ENCODE measurements at places on chromosomes 13 and 19.

- peak overlapping the region; percentile 52 for H3K4me3 ChIP-seq
- H3K27ac ChIP-seq, result no peak overlapping the region
- H3K36me3 ChIP-seq, result peaks cover 23% of the 10 kb centered on the region
These were observed 11.0 kb downstream of the FUZ start for GRCh38 chr19:49801966-49802661.

GRCh38 chr13:113665597-113666328, 1.3 kb upstream of the GRK1 start:
- no peak overlapping the region for H3K4me3 ChIP-seq
- H3K36me3 ChIP-seq, result no peaks in the 10 kb centered on the region
- no peaks in the 10 kb centered on the region for H3K27me3 ChIP-seq
- peaks cover 2% of the 10 kb centered on the region for H3K4me1 ChIP-seq

- no peak for DNase-seq
- H3K27ac ChIP-seq, result no peak overlapping the region
- no peaks in the 10 kb centered on the region for H3K4me1 ChIP-seq
- H3K27me3 ChIP-seq, result no peaks in the 10 kb centered on the region
- no peak overlapping the region for H3K4me3 ChIP-seq
- H3K36me3 ChIP-seq, result no peaks in the 10 kb centered on the region
These were observed 9.6 kb downstream of the C2CD4C start for GRCh38 chr19:399370-399769.

- H3K27me3 ChIP-seq, result no peaks in the 10 kb centered on the region
- H3K4me1 ChIP-seq, result peaks cover 11% of the 10 kb centered on the region
- no peak overlapping the region for H3K27ac ChIP-seq
- peaks cover 15% of the 10 kb centered on the region for H3K36me3 ChIP-seq
- H3K4me3 ChIP-seq, result no peak overlapping the region
- no peak for DNase-seq
These were observed 9.5 kb downstream of the ANO8 start for GRCh38 chr19:17325133-17325532.

DNA sequence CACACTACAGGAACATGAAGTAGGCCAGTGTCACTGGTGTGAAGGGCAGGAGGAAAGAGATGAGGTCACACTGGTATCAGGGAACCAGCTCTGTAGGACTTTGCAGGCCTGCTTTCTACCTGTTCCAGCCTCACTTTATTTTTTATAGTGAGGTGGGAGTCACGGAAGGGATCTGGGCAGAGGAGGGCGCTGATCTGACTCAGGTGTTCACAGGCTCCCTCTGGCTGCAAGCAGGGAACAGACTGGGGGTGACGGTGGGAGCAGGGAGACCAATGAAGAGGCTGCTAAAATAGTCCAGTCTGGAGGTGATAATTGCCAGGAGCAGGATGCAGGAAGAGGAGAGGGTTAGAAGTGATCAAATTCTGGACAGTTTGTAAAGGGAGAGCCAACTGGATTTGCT, 2.8 kb downstream of the THAP8 start:
- H3K27me3 ChIP-seq, result no peaks in the 10 kb centered on the region
- H3K4me1 ChIP-seq, result peaks cover 11% of the 10 kb centered on the region
- peak; percentile 66 for DNase-seq
- peak overlapping the region; percentile 16 for H3K4me3 ChIP-seq

GRCh38 chr13:29187584-29187983, 367.4 kb downstream of the MTUS2 start:
- no peaks in the 10 kb centered on the region for H3K27me3 ChIP-seq
- no peaks in the 10 kb centered on the region for H3K4me1 ChIP-seq
- H3K27ac ChIP-seq, result no peak overlapping the region
- H3K4me3 ChIP-seq, result no peak overlapping the region
- no peak for DNase-seq

- peaks cover 18% of the 10 kb centered on the region for H3K4me1 ChIP-seq
- H3K27me3 ChIP-seq, result no peaks in the 10 kb centered on the region
- no peaks in the 10 kb centered on the region for H3K36me3 ChIP-seq
- H3K4me3 ChIP-seq, result peak overlapping the region; percentile 47
- DNase-seq, result peak; percentile 65
These were observed 25.7 kb downstream of the SLC8A2 start for GRCh38 chr19:47445937-47446402.

DNA sequence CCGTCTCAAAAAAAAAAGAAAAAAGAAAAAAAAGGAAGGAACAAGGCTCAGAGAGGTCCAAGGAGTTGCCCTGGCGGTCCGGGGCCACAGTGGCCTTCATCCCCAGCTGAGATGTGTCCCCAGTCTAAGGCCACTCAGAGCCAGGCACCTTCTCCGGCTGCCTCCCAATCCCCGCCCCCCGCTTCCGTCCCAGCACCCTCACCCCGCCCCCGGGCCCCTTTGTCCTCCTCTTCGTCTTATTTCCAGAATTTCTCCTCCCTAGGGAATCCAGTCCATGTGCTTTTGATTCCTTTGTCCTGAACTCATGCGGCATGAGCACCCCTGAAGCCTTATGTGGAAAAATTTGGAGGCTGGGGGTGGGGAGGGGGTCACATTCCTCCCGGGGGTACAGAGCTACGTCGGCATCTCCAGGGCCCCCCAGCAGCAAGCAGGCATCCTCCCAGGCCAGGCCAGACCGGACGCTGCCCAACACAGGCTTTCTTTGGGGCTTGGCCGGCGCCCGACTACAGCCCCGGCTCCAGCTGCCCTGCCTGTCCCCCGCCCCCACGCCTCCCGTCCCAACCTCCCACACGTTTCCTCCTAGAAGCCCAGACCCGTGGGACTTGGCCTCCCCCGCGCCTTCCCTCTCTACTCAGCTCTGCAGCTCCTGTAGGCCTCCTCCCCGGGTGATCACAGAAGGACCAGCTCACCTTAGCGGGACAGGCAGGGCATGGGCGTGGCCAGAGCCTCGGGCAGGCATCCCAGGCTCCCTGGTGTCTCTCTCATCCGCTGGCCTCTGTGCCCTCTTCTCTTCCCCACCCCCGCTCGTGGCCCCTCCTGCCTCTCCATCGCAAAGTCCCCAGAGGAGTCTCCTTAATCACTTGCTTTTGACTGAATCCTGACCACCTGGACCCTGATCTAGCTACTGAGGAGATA, 17.8 kb upstream of the ADGRE5 start:
- H3K4me1 ChIP-seq, result no peaks in the 10 kb centered on the region
- no peaks in the 10 kb centered on the region for H3K36me3 ChIP-seq
- peak; percentile 88 for DNase-seq
- H3K27ac ChIP-seq, result peak overlapping the region; percentile 86
- no peaks in the 10 kb centered on the region for H3K27me3 ChIP-seq
- H3K4me3 ChIP-seq, result peak overlapping the region; percentile 73

DNA sequence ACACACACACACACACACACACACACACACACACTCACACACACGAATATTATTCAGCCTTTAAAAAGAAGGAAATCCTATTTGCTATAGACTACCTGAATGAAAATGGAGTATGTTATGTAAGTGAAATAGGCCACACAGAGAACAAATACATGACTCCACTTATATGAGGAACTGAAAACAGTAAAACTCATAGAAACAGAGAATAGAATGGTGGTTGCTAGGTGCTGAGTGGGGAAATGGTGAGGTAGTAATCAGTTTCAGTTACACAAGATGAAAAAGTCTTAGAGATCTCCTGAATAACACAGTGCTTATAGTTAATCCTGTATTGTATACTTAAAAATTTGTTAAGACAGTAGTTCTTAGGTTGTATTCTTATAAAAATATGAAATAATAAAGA, 8.2 kb downstream of the ZNF677 start:
- H3K36me3 ChIP-seq, result peaks cover 9% of the 10 kb centered on the region
- no peak for DNase-seq
- H3K27ac ChIP-seq, result no peak overlapping the region

DNA sequence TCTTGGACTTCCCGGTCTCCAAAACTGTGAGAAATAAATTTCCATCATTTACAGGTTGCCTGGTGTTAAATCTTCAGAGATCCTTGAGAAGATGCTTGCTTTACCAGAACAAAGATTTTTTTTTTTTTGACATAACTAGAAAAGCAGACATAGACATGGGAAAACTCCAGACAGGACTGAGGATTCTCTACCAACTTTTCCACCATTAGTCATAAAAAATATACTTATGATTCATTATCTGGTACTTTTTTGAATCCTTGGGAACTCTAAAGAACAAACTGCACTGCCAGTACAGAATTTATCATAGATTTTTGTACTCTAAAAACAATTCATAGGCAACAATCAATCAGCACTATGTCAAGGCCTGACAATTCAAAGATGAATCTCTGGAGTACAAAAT, 487.6 kb downstream of the EFNB2 start:
- DNase-seq, result no peak
- H3K36me3 ChIP-seq, result no peaks in the 10 kb centered on the region
- no peaks in the 10 kb centered on the region for H3K27me3 ChIP-seq
- no peak overlapping the region for H3K27ac ChIP-seq

- no peaks in the 10 kb centered on the region for H3K4me1 ChIP-seq
- DNase-seq, result no peak
- no peak overlapping the region for H3K27ac ChIP-seq
- peaks cover 32% of the 10 kb centered on the region for H3K36me3 ChIP-seq
- H3K4me3 ChIP-seq, result no peak overlapping the region
- H3K27me3 ChIP-seq, result no peaks in the 10 kb centered on the region
These were observed 35.0 kb downstream of the MAU2 start for GRCh38 chr19:19355606-19356139.

GRCh38 chr19:38047641-38048040, 140.6 kb downstream of the SIPA1L3 start:
- H3K4me3 ChIP-seq, result no peak overlapping the region
- no peaks in the 10 kb centered on the region for H3K27me3 ChIP-seq
- DNase-seq, result no peak
- no peaks in the 10 kb centered on the region for H3K36me3 ChIP-seq
- H3K27ac ChIP-seq, result no peak overlapping the region
- peaks cover 28% of the 10 kb centered on the region for H3K4me1 ChIP-seq

DNA sequence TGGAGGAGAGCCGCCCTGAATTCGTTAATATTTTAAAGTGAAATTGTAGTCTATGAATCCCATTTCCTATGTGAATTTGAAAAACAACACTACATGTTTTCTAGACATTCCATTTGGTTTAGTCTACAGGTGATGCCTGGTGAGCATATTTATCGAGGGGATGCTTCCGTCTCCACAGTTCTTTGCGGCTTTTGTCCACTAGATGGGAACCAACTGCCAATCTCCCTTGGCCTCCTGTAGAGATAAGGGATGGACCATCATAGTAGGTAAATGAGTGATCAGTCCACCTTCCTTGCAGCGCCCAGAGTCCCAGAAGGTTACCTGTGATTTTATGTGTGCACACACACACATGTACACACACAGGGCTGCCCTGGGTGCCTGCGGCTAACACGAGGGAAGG, 289.8 kb upstream of the SOX21 start:
- no peak for DNase-seq
- 0 out of 2 replicates have a peak, but pooled peaks cover 2% of the 10 kb centered on the region for H3K27me3 ChIP-seq
- H3K4me1 ChIP-seq, result peaks cover 12% of the 10 kb centered on the region
- no peaks in the 10 kb centered on the region for H3K36me3 ChIP-seq
- H3K27ac ChIP-seq, result no peak overlapping the region

DNA sequence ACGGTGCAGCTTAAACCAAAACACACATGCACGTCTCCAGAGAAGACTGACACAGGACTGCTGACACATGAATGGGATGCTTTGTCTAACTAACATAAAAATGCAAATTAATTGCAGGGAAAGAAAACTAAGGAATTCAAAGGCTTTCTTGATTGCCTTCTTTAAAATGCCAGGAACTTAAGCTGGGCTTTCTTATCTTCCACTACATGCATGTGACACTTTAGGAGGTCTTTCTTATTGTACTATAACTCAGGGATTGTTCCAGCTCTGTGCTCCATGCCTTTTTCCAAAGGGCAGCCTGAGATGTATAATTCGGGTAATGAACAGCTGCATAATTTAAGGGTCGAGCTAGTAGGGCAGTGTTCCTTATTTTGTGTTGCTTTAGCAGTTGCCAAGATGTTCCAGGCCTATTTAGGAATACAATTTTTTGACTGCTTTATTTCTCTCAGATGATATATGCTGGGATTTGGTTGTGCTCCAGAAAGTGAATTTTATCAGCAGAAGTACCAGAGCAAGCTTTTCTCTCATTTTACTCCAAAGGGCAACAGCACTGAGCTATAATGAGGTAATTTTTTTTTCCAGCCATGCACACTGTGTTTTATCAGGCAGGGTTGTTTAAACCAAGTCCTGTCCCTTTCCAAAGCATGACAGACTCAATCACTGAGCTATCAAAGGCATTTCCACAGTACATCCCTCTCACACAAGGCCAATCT, 885.2 kb downstream of the PCDH9 start:
- H3K4me3 ChIP-seq, result no peak overlapping the region
- no peak overlapping the region for H3K27ac ChIP-seq
- no peaks in the 10 kb centered on the region for H3K36me3 ChIP-seq
- H3K27me3 ChIP-seq, result no peaks in the 10 kb centered on the region

DNA sequence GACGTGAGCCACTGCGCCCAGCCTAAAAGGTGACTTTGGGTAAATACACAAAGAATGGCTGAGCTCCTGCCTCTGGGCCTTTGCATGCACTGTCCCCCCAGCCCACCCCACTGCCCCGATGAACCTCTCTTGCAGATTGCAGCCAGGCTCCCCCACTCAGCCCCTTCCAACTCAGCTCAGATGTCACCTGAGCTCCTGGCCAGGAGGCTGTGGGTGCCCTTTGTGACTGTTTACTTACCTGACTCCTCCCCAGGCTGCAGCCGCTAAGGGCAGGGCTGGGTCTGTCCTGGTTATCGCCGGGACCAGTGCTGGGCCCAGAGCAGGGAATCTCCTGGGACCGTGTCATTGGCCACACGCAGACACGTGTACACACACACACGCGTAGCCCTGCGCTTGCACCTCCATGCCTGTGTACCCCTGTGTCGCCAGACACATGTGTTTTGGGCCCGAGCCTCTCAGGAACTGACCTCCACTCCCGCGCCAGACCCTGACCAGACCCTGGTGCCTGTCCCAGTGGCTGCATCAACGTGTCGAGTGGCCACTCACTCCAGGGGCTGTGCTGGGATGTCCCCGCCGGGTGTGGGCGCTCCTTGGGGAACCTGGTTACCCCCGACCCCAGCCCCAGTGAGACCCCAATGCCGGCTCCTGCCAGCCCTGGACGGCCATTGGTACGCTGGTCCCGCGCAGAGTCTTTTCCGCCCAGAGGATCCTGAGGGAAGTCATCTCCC, 18.7 kb downstream of the EFNA2 start:
- no peak for DNase-seq
- H3K4me1 ChIP-seq, result no peaks in the 10 kb centered on the region
- H3K27ac ChIP-seq, result no peak overlapping the region
- no peak overlapping the region for H3K4me3 ChIP-seq
- no peaks in the 10 kb centered on the region for H3K36me3 ChIP-seq
- no peaks in the 10 kb centered on the region for H3K27me3 ChIP-seq

GRCh38 chr13:78265098-78265497, 338.3 kb downstream of the POU4F1 start:
- H3K36me3 ChIP-seq, result no peaks in the 10 kb centered on the region
- no peak overlapping the region for H3K4me3 ChIP-seq
- H3K27me3 ChIP-seq, result no peaks in the 10 kb centered on the region
- no peaks in the 10 kb centered on the region for H3K4me1 ChIP-seq
- DNase-seq, result no peak

DNA sequence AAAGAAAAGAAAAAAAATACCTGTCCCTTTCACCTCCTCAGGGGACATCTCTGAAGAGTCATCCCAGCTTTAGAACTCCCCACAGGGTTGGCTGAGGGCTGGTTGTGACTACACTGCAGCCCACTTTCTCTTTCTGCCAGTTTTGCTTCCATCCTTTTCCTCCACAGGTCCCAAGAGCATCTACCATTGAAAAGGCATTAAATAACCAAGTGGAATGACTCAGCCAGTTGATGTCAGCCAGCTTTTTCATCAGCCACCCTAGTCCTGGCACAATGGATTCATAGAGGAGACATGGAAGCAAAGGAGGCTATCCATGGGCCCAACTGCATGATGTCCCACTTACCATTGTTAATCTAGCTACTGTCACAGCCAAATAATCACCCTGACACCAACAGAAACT, 9.2 kb upstream of the RCBTB1 start:
- no peak overlapping the region for H3K27ac ChIP-seq
- H3K27me3 ChIP-seq, result no peaks in the 10 kb centered on the region
- no peaks in the 10 kb centered on the region for H3K4me1 ChIP-seq
- H3K36me3 ChIP-seq, result no peaks in the 10 kb centered on the region
- H3K4me3 ChIP-seq, result no peak overlapping the region
